ENCODE measurements at places on chromosomes 2 and 18. TPM values are rescaled to one million over a fixed set of nuclear protein-coding genes. Genes with fewer than 3 reads are reported as not detected.

Gene GALNT14
- 2.6 TPM for total RNA-seq

Gene INPP5D
- total RNA-seq = 0.99 TPM

Gene CYP27A1
- total RNA-seq = 9.3 TPM

Gene KIAA2012
- total RNA-seq = not detected

Gene IL1RL1
- 15.3 TPM for total RNA-seq

Gene SLC20A1
- total RNA-seq = 50.1 TPM

Gene POTEI
- total RNA-seq = under 0.01 TPM

Gene CLEC4F
- 3.3 TPM for total RNA-seq
